GM23248 (cell line): ENCODE measurements at places on chromosomes 6 and 20. TPM values are rescaled to one million over a fixed set of nuclear protein-coding genes. Genes with fewer than 3 reads are reported as not detected.

DNA sequence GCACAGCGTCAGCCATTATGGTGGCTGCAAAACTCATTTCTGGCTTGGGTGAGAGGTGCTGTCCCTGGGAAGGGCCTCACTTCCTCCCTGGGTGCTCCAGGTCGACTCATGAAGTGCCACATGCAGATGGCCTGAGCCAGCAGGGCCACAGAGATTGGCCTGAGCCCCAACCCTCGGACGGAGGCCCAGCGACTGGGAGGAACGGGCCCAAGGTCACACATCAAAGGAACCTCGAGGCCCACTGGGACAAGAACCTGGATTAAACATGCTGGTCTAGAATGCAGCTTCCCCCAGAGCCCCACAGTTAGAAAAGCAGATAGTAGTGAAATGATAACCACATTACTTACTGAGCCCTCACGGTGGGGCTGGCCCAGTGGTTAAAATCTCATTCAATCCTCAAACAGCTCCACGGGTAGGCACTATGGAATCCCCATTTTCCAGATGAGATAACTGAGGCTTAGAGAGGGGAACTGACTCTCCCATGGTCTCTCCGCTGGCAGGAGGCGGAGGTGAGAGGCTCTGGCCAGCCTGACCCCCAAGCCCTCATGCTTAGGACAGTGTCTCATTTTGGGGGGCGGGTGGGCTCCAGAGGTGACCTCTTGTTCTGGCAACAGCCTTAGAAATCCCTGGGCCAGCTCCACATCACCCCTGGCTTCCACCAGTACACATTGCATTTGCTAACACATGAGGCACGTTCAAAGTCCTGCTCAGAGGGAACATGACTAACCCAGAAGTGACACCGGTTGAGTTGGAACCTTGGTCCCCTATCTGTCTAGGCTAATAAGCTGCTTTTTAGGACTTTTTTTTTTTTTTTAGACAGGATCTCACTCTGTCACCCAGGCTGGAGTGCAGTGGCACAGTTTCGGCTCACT, 53.0 kb downstream of the SRC start:
- H3K27ac ChIP-seq: no peak overlapping the region
- H3K4me1 ChIP-seq: no peaks in the 10 kb centered on the region
- peaks cover 10% of the 10 kb centered on the region; the same call in 1 of the 2 replicates for H3K36me3 ChIP-seq
- DNase-seq: peak; percentile 32
- H3K27me3 ChIP-seq: no peaks in the 10 kb centered on the region

- peaks cover 22% of the 10 kb centered on the region for H3K4me1 ChIP-seq
- H3K27ac ChIP-seq: no peak overlapping the region
- no peaks in the 10 kb centered on the region for H3K27me3 ChIP-seq
Measured at GRCh38 chr6:11752360-11752759, 26.2 kb downstream of the ADTRP start.

DNA sequence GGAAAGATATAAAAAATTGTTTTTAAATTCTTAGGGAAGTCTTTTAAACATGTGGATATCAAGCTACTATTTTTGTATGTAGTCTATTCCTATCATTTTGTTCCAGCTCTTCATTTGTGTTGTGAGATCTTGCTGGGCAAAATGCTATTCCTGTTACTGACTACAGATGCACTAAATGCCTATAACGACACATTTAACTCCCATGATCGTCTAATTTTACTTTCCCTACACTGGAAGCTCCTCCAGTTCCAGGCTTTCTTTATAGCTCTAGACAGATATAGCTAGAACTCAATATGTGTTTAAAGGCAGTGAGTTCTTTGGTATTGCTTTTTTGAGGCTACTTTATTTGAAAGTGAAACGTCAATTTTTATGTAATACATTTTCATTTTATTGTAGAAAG, 971.5 kb upstream of the CITED2 start:
- H3K36me3 ChIP-seq: peaks cover 6% of the 10 kb centered on the region; the same call in 1 of the 2 replicates
- peaks cover 42% of the 10 kb centered on the region for H3K4me1 ChIP-seq
- H3K27ac ChIP-seq: peak overlapping the region; percentile 29

DNA sequence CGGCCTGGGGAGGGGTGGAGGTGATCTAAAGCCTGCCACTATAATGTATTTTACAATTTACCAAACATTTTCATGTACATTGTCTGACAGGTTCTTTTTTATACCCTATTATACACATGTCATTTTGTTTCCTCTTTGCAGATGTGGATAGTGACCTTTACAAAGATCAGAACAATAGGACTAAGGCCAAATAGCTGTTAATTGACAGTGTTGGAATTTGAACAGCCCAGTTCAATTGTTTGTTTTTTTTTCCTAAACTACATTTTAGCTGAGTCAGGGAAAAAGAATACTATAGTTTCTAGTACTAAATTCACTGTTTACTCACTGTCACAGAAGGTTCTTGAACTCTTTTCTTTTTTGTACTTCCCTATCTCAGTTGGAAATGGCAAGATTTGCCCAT, 40.2 kb downstream of the PGM3 start:
- H3K36me3 ChIP-seq: peaks cover 16% of the 10 kb centered on the region
- H3K27ac ChIP-seq: no peak overlapping the region
- DNase-seq: no peak
- H3K27me3 ChIP-seq: no peaks in the 10 kb centered on the region
- H3K4me3 ChIP-seq: no peak overlapping the region

GRCh38 chr20:64041781-64042053, 5.7 kb downstream of the C20orf204 start:
- H3K4me3 ChIP-seq: no peak overlapping the region
- H3K4me1 ChIP-seq: peaks cover 8% of the 10 kb centered on the region; the same call in 1 of the 2 replicates
- no peak for DNase-seq
- H3K36me3 ChIP-seq: no peaks in the 10 kb centered on the region

Gene GATA5
- not detected in 2 replicates for total RNA-seq

DNA sequence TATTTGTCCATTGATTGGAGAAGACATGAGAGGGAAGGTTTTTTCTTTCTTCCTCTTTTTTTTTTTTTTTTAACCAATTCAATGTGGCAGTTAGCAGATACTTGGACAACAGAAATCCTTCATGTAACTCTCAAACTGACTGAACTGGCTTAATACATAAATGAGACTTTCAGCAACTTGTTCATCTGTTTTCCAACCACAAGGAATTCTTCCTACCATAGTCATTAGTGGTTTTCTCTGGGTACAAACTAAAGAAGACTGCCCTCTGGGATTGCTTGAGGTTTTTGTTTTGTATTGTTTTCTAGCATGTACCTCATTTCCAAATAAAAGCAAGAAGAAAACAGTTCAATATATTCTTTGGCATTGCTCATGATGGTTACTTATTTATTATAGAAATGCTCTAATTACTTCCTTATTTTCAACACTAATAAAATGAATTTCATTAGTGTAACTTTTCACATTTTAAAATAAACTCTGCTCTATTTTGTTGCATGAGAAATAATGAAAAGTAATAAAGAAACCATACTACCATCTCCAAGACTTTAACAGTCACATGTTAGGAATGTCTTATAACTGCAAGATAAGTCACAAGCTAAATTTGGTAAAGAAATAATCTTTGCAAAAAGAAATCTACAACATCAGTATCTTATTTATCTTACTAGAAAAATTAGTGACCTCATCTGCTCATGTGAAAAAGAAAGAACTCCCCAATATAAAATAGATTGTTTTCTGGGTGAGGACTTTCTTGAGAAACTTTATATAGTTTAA, 52.0 kb downstream of the ME1 start:
- peak overlapping the region; percentile 16 for H3K4me3 ChIP-seq
- DNase-seq: peak; percentile 73
- no peaks in the 10 kb centered on the region for H3K27me3 ChIP-seq
- H3K27ac ChIP-seq: peak overlapping the region; percentile 56
- peaks cover 23% of the 10 kb centered on the region for H3K4me1 ChIP-seq

Gene MAS1
- not detected in 2 replicates for total RNA-seq

- no peaks in the 10 kb centered on the region; the same call in 1 of the 2 replicates for H3K4me1 ChIP-seq
- no peaks in the 10 kb centered on the region for H3K27me3 ChIP-seq
- H3K36me3 ChIP-seq: no peaks in the 10 kb centered on the region
Measured at GRCh38 chr6:12535586-12536314, 180.8 kb upstream of the PHACTR1 start.

- H3K36me3 ChIP-seq: no peaks in the 10 kb centered on the region
- H3K4me1 ChIP-seq: peaks cover 12% of the 10 kb centered on the region
- no peak for DNase-seq
- H3K27ac ChIP-seq: no peak overlapping the region
- H3K4me3 ChIP-seq: no peak overlapping the region
- no peaks in the 10 kb centered on the region for H3K27me3 ChIP-seq
Measured at GRCh38 chr6:18360188-18360587, 27.0 kb upstream of the RNF144B start.

Gene THEMIS
- total RNA-seq: 0.11 and 0.25 TPM in 2 replicates

GRCh38 chr6:152146385-152146784, 338.9 kb downstream of the ESR1 start:
- H3K4me3 ChIP-seq: no peak overlapping the region
- H3K36me3 ChIP-seq: peaks cover 75% of the 10 kb centered on the region
- peak; percentile 89 for DNase-seq
- H3K27ac ChIP-seq: no peak overlapping the region

Gene EYS
- total RNA-seq: not detected in 2 replicates

GRCh38 chr6:87718662-87719433, 16.8 kb upstream of the AKIRIN2 start:
- H3K4me3 ChIP-seq: no peak overlapping the region
- H3K27me3 ChIP-seq: no peaks in the 10 kb centered on the region
- H3K4me1 ChIP-seq: peaks cover 44% of the 10 kb centered on the region
- peak; percentile 65 for DNase-seq
- H3K27ac ChIP-seq: no peak overlapping the region

DNA sequence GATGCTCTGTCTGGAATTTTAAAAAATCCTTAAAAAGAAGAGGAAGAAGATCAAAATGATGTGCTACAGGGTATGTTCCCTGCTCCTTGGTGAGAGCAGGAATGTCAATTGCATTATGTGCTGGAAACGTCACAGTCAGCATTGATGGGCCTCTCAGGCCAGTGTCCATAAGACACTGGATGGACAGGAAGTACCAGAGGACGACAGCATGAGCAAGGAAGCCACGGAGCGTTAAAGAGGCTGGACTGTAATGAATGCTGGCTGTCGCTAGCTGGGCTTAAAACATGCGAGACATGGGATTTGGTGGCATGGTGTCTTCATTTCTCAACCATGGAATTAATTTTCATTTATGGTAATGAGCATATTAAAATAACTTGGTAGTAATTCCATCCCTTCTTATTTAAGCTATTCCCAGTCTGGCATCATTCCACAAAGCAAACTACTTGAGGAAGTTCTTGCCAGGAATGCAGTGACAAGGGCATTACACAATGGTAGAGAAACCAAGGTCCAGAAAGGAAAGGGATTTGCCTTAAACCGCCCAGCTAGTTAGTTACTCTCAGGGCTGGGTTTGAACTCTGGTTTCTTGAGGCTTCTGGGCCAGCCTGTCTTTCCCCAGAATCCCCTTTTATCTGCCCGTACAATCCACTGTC, 166.6 kb upstream of the SOX4 start:
- H3K4me3 ChIP-seq: no peak overlapping the region
- DNase-seq: peak; percentile 40
- H3K36me3 ChIP-seq: no peaks in the 10 kb centered on the region
- H3K27ac ChIP-seq: no peak overlapping the region

DNA sequence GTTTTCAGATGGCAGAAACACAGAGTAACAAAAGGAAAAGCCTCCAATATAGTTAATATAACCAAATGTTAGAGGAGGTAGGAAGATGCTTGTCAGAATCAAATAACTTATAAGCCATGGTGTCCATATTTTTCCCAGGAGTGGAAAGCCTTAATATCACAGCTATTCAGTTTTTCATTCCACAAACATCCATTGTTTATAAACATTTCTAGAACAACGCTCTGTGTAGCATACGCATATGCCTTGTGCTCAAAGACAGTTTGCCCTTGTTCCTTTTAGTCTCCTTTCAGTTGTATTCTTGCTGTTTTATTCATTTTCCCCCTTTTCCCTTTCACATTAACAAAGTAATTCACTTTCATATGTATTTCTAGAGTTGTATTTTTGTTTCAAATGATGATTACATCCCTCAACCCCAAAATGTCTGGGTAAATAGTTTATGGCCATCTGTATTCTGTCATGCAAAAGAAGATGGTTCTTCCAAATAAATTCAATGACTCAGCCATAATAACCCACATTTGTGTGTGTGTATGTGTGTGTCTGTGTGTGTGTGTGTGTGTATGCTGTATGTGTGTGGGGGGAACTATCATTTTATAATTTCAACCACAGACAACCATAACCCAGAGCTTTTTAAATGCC, 455.7 kb upstream of the SOX4 start:
- H3K4me1 ChIP-seq: no peaks in the 10 kb centered on the region
- no peaks in the 10 kb centered on the region for H3K27me3 ChIP-seq
- H3K4me3 ChIP-seq: no peak overlapping the region
- peak; percentile 15 for DNase-seq
- H3K27ac ChIP-seq: no peak overlapping the region
- no peaks in the 10 kb centered on the region for H3K36me3 ChIP-seq

DNA sequence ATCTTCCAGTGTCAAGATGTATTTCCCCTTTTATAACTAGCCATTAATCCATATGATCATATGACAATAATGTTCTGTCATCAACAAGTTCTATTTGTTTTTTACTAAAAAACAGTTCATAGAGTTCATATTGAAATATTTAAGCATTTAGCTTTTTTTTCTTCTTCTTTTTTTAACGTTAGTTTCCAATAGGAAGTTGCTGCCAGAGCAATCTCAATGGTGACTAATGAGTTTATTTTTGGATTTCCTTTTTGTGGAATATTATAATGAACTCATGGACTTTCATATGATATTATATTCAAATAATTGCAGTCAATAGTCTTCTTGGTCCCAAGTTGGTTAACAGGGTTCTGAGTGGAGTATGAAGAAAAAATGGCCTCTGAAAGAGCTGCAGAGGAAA, 343.3 kb downstream of the BCKDHB start:
- peaks cover 21% of the 10 kb centered on the region for H3K4me1 ChIP-seq
- no peaks in the 10 kb centered on the region for H3K36me3 ChIP-seq
- H3K27ac ChIP-seq: no peak overlapping the region
- no peak overlapping the region for H3K4me3 ChIP-seq

Gene HLA-DMA
- total RNA-seq: 1.1 and 6.3 TPM in 2 replicates

- H3K4me3 ChIP-seq: peak overlapping the region; percentile 41; the same call in 1 of the 2 replicates
- H3K27me3 ChIP-seq: peaks cover 50% of the 10 kb centered on the region
- H3K27ac ChIP-seq: no peak overlapping the region
- H3K36me3 ChIP-seq: no peaks in the 10 kb centered on the region
- DNase-seq: peak; percentile 42
- H3K4me1 ChIP-seq: no peaks in the 10 kb centered on the region
Measured at GRCh38 chr6:29850011-29850553, 22.5 kb downstream of the HLA-G start.

DNA sequence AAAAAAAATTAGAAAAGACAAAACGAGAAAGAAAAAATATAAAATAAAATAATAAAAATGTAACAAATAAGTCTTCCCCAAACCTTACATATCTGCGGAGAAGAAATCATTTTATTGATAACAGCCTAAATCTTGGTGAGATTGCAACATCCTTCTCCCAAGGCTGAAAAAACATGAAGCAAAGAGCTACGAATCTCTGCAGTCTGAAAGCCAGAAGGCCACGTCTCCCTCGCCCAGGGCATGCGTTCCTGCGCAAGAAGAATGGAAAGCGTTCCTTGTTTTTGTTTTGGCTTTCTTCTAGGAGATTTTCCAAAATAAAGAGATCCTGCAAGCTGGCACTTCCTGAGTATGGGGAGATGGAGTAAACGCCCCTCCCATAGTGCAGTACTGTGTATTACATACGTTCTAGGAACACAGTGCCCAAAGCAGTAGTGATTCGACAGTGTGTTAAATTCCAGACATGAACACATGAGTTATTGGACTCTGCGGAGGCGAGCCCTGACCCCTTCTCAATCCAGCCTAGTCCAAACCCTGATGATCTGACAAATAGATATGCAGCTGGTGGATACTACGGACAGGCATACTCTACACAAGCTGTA, 126.7 kb upstream of the RREB1 start:
- no peaks in the 10 kb centered on the region for H3K27me3 ChIP-seq
- H3K27ac ChIP-seq: no peak overlapping the region
- no peaks in the 10 kb centered on the region for H3K4me1 ChIP-seq
- no peak overlapping the region for H3K4me3 ChIP-seq
- no peak for DNase-seq
